ENCODE measurements at places on chromosomes 13 and 19.

DNA sequence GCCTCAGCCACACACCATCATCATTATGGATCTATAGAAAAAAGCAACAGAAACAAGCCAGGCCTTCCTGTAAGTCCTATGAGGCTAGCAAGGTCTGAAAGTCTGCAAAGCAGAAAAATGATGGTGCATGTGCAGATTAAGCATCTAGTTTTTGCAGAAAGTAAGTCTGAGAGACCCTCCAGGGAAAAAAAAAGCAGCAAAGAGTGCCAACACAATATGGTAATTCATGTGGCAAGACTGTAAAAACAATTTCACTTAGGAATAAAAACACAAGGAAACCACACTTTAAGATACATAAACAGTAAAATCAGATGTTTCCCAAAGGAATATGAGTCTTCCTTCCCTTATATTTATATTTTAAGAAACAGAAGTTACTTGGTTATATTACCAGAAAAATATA lies 112.3 kb upstream of the FBXL3 start:
- no peak for DNase-seq

- DNase-seq = no peak
These were observed 208.9 kb downstream of the PRR20E start for GRCh38 chr13:57375876-57376275.

DNA sequence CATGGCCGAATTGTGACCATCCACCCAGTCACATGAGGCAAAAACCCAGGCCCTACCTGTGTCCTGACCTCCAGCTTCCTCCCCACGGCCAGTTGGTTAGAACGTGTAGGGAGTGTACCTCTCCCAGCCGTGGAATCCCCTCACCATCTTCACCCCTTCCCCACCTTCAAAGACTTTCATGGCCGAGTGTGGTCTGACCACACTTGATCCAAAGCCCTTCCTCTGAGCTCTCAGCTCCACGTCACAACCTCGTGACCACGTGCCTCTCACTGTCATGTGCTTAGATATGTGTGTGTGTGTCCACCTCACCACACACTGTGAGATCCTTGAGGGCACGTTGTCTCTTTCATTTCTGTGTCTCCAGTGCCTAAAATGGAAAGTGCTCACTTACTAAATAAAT lies 48.6 kb upstream of the UBE2L5 start:
- no peak for DNase-seq

DNA sequence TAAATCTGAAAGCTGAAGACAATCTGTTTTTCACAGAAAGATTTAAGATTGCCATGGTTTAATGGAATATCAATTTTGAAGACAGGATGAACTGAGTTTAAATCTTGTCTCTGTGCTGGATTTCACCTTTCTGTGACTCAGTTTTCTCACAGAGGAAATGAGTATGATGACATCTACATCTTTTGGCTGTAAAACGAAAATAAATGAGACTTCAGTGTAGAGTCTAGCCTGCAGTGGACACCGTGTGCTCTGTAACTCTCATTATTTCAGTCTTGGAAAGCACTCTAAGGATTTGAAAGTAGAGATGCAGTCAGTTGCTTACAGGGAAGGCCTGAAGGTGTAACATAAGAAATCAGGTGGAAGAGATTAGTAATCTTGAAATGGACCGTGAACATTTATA lies 150.4 kb downstream of the NALCN start:
- no peak for DNase-seq

- DNase-seq = no peak
These were observed 79.2 kb upstream of the POMP start for GRCh38 chr13:28579736-28580135.

DNA sequence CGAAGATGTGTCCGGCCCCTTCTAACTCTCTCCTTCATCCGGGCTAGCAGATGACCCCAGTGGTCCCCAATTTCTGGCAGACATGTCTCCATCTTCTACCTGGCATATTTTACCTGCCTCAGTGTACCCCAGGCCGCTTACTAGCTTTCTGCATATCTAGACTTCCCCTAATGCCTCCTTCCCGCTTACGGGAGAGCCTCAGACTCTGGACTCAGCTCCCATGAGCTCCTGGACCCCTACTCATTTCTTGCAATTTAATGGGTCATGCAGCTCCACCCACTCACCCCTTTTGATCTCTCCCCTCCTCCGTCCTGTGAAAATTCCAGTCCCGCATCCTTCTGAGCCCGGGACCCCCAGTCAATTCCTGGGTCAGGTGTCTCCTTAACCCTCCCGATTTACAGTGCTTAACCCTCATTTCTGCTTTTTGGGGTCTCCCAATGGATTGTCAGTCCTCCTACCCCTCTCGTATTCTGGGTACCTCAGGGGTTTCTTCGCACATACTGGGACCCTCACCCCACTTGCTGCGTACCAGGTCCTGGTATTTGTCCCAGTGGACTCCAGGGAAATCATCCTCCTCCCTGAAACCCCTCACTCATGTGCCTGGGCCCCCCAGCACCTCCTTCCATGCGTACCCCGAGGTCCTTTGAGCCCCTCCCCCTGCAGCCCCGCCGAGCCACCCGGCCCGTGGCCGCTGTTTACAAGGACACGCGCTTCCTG lies 500 bp upstream of the JUNB start:
- no peak for DNase-seq

DNA sequence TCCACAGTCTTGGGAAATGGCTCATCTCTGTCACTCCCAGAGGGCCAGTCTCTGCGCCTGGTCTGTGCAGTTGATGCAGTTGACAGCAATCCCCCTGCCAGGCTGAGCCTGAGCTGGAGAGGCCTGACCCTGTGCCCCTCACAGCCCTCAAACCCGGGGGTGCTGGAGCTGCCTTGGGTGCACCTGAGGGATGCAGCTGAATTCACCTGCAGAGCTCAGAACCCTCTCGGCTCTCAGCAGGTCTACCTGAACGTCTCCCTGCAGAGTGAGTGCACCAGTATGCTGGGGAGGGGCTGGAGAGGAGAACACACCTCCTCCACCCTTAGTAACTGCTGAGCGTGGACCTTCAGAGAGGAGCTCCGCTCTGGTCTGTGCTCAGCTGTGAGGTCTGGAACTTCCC lies 2.3 kb downstream of the SIGLEC9 start:
- no peak for DNase-seq

Measured in heart right ventricle (tissue), 16 donors.